ENCODE measurements at places on chromosomes 13 and 19.

DNA sequence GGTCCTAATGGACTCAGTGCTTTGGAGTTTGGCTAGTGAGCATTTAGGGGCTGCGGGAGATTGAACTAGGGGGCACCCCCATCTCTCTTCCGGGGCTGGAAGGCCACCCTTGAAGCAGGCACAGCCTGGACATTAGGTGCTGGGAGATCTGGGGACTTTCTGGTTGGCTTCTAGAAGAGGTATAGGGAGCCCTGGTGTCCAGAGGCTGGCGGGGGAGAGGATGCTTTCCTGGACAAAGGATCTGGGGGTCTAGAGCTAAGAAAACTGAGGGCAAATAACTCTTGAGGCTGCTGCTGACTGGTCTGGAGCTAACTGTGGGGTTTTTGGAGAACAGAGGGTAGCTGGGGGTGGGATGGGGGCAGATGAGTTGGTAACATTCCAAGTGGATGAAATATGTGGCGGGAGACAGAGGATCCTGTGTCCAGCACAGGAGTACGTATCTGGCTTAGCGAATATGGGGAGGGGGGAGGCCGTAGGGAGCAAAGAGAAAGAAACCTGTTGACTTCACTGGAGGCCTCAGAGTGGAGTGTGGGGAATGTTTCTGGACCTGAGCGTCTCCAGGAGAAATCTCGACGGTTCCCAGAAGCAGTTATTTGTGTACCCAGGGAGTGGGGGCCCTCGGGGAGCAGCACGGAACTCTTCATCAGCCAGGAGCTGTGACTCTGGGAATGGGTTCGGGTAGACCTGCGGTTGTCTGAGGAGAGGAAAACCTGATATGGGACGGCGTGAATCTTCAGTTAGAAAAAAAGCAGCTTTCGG, 1.4 kb downstream of the HNRNPUL1 start:
- no peak for DNase-seq

- no peak for DNase-seq
These were observed 11.9 kb downstream of the ADAT3 start for GRCh38 chr19:1917146-1917545.

- no peak for DNase-seq
These were observed 15.4 kb downstream of the SGTA start for GRCh38 chr19:2767688-2768087.

DNA sequence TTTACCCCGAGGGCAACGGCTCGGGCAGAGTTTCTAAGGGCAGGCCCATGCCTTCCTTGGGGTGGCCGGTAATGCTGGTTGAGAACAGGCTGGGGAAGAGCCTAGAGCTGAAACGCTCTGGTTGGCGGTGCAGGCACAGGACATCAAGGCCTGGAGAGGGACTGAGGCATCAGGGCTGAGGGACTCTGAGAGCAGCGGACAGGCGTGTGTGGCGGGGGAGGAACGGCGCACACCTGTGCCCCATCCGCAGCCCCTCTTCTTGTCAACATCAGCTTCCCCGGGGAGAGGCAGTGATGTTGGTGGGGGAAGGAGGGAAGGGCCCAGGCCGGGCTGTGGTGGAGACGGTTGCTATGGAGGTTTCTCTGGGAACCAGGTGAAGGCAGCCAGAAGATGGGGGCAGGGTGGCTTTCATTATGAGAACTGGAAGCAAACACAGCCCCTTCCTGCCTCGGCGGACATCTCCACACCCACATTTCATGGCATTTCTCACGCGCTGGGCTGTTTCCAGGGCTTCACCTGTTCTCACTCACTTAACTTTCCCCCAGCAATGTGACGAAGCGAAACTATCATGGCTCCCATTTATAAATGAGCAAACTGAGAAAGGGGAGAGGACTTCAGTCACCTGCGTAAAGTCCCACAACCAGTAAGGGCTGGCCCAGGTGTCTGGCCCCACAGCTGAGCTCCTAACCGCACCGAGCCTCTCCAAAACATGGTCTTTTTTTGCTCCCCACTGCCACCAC, 8.2 kb upstream of the ATF5 start:
- no peak for DNase-seq

- no peak for DNase-seq
These were observed 57.5 kb downstream of the ERICH4 start for GRCh38 chr19:41500443-41500842.

DNA sequence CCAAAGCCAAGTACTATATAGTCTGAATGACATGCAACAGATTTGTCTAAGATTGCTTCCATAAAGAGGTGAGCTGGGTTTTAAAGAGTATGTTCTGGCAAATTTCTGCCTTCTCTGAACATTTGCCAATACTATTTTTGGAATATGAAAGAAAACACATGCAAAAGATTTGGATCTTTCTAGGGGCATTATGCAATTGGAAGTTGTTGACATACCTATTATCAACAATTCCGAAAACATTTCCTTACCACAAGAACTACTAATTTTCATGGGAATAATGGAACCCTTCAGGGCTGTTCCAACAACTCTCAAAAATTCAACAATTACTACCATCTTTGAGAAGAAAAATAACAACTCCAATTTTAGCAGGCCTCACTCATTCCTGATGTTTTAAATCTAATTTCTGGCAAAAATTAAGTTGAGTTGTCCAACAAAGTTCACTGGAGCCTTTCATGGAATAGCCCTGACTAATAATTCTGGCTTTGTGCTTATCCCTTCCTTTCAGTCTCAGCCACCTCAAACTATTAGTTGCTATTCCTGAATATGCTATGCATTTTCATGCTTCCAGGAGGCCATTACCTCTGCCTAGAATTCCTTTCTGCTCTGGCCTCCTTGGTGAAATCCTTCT, 250.0 kb downstream of the RGCC start:
- no peak for DNase-seq

DNA sequence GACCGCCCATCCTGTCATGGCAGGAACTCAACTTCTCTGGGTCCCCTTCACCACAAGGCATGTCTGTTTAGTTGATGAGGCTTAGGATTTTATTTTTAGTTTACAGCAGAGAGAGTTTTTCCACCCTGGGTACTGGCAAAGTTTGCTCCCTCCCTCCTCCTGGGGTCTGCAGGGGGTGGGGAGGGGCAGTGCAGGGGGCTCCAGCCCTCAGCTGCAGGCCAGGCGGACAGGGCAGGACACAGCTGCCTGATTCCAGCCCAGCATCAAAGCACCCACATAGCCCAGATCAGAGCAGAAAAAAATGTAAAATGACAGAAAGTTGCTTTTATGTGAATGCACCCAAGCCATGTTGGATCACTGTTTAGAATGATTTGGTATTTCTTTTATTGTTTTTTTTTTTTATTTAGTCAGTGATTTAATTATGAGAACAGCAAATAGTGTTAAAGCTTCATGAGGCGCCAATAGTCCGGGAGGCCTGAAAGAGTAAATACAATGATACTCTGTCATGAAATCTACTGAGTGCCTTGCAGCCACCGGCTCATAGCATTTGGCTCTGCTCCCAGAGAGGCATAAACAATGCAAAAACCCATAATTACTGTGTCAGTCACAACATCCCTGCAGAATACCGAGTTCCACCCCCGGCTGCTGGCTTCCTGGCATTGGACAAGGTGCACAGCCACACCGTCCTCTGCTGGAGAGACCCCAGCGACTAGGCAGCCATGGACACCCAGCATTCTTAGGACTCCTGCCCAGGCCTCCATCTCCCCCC, 923.5 kb downstream of the UQCRFS1 start:
- no peak for DNase-seq

GRCh38 chr19:408441-408901, 476 bp downstream of the C2CD4C start:
- DNase-seq: no peak

- no peak for DNase-seq
These were observed 14.1 kb upstream of the CCNA1 start for GRCh38 chr13:36418022-36418805.

GRCh38 chr19:41445575-41445974, 2.6 kb downstream of the ERICH4 start:
- DNase-seq: no peak

- no peak for DNase-seq
These were observed 18.6 kb upstream of the ZNF266 start for GRCh38 chr19:9453953-9454352.

- DNase-seq: no peak
These were observed 356.1 kb upstream of the SLITRK1 start for GRCh38 chr13:84238381-84238780.

GRCh38 chr13:29520671-29521070, 74.8 kb downstream of the SLC7A1 start:
- no peak for DNase-seq

- no peak for DNase-seq
These were observed 30.9 kb downstream of the MZT1 start for GRCh38 chr13:72696579-72696978.

DNA sequence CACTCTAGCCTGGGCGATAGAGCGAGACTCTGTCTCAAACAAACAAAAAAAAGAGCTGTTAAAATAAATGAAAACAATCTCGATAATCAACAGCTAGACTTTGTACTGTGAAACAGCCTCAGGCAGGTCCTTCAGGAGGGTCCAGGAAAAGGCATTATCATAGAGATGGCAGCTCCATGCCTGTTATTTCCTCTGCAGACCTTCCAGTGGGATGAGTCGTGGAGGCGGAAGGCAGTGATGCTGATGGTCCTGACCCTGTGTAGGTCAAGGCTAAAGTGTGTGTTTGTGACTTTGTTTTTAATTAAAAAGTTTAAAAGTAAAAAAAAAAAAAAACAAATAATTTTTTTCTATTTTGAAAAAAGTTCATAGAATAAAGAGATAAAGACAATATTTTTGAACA, 117.4 kb downstream of the TNFRSF19 start:
- DNase-seq: no peak

- DNase-seq: no peak
These were observed 21.8 kb upstream of the ARGLU1 start for GRCh38 chr13:106589716-106590115.

DNA sequence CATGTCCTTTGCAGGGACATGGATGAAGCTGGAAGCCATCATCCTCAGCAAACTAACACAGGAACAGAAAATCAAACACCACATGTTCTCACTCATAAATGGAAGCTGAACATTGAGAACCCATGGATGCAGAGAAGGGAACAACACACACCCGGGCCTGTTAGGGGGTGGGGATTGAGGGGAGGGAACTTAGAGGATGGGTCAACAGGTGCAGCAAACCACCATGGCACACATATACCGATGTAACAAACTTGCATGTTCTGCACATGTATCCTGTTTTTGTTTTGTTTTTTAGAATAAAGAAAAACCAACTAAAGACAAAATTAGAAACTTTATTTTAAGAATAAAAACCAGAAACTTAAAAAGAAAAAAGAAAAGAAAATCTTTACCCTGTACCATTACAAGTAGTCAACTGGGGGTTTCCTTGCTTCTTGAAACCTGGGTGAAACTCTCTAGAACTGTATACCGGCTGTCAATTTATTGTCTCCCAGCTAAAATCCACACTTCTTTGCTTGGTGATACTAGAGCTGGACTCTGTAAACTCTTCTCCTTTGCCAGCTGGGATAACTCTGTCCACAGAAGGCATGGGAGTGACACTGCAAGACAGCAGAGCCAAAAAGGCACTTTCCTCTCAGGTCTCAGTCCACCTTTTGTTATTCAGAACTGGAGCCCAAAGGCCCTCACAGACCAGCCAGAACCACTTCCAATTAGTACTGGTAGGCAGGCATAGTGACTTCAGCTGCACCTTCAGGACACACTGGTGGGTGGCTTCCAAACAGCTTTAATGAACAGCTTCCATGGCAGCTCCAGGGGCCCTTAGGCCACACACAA, 9.0 kb downstream of the MICU2 start:
- DNase-seq: no peak

- DNase-seq: no peak
These were observed 462.5 kb upstream of the SLITRK5 start for GRCh38 chr13:87208636-87209035.

GRCh38 chr19:30672926-30673325, 300.7 kb downstream of the ZNF536 start:
- DNase-seq: no peak

GRCh38 chr19:4803736-4804695, 12.5 kb downstream of the FEM1A start:
- DNase-seq: peak; percentile 40

DNA sequence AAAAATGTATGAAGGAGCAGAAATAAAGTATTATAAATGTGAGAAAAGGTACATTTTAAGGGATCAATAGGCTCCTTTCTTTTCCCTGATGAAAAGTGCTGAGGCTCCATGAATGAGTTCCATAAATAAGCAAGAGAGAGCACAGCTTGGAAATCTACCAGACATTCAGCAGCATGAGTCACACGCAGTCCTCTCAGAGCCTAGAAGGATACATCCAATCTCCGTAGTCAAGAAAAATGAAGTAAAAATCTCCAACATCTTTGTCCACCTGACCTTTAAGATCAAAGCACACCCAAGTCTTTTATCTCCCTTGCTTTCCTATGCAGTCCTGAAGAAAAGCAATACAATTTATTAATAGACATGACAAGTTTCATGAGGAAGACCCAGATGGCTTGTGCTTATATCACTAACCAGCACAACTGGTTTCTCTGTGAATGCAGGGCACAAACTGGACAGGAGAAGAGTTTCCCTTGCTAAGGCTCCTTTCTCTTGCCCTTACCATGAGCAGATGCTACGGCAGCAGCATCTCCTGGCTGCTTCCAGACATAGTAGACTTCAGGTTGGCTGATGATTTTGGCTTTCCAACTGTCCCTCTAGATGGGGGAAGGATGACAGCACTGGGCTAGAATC, 730.8 kb downstream of the EFNB2 start:
- no peak for DNase-seq

- no peak for DNase-seq
These were observed 34.4 kb downstream of the STARD13 start for GRCh38 chr13:33251131-33251661.

DNA sequence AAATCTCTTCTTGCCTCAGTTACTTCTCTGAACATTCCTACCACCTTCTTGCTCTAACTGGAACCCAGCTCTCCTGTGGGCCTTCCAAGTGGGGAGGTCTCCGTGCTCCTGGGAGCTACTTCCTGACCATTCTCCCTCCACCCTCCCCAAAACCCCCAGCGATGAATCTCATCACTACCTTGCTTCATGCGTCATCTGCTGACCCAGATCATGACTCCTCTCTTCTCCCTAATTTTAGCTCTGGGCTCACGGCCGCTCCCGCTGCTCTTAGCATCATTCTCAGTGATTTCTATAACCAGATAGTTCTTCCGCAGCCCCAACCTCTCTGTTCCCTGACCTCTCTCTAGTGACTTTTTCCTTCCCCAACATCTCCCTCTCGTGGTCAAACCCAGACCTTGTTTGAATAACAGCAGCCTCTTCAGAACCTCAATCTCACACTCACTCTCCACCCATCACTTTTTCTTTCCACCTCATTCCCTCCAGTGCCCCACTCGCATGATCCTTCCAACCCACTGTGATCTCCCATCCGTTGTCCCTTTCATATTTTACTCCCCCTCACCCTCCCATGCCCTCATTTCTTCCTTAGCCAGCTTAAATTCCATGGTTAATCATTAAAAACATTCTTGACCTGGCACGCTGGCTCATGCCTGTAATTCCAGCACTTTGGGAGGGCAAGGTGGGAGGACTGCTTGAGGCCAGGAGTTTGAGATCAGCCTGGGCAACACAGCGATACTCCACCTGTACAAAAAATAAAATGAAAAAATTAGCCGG, 21.8 kb downstream of the MRPS12 start:
- DNase-seq: no peak

- no peak for DNase-seq
These were observed 227 bp downstream of the OVOL3 start for GRCh38 chr19:36111200-36111539.
